ENCODE measurements at places on chromosomes 13 and 19.
A peak's percentile ranks its signal among the peaks of the same experiment; 100 is the strongest.

- no peak for DNase-seq
These were observed 475 bp downstream of the MRPL57 start for GRCh38 chr13:21176982-21177284.

DNA sequence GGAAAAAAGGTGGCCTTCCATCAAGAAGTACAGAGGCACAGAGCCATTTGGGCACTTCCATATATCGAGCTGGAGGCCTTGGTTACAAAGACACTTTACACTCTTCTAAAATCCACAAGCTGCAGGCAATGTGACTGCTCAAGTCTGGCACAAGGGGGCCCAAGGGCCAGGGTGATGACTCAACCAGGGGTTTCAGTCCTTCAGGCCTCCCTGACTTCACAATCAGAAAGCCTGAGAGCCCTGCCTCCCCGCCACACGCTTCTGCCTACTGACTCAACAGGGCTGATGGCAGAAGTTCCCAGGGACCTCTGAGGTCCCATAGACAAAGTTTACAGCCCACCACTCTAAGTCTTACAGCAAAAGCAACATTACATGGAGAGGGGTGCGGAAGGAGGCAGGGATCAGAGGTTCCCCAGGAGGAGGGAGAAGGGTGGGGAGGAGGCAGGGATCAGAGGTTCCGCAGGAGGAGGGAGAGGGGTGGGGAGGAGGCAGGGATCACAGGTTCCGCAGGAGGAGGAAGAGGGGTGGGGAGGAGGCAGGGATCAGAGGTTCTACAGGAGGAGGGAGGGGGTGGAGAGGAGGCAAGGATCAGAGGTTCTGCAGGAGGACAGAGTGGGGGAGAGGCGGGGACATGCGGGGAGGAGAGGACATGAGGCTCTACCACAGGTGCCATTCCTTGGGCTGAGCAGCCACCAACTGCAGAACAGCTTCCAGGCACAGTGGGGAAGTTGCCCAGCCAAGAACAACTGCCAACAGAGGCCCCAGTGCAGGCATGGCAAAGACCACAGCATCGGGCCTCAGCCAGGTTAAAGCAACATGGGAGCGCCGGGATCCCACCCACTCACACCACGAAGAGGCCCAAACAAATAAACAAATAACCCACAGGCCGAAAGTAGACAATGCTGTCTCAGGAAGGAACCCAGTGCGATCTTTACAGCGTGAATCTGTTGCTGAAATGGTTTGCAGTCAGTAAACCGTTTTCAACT lies 52.0 kb downstream of the SLC7A1 start:
- no peak for DNase-seq

- DNase-seq: no peak
These were observed 56.1 kb downstream of the KCNRG start for GRCh38 chr13:50071379-50071778.

DNA sequence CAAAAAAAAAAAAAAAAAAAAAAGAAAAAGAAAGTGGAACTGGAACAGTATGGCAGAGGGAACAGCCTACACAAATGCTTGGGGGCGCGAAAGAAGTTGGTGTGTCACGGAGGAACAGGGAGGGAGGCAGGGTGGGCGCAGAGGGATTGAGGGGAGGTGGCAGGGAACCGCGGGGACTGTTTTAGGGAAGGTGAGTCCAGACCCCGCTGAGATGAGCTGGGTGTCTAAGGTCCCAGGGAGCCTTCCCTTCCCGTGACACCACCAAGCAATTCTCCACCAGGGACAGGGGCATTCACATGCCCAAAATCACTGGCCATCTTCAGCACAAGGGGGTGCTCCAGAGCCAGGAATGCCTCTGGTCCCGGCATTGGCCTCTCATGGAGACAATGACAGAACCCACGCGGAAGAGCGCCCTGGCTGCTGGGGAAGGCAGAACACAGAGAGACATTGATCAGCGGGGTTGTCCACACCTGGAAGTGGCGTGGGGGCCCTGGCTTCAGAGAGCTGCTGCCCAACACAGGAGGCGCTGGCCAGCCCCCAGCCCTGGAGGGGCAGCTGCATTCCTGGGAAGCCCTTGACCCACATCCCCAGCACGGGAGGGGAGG lies 6.9 kb downstream of the PEAK3 start:
- DNase-seq: peak; percentile 99

DNA sequence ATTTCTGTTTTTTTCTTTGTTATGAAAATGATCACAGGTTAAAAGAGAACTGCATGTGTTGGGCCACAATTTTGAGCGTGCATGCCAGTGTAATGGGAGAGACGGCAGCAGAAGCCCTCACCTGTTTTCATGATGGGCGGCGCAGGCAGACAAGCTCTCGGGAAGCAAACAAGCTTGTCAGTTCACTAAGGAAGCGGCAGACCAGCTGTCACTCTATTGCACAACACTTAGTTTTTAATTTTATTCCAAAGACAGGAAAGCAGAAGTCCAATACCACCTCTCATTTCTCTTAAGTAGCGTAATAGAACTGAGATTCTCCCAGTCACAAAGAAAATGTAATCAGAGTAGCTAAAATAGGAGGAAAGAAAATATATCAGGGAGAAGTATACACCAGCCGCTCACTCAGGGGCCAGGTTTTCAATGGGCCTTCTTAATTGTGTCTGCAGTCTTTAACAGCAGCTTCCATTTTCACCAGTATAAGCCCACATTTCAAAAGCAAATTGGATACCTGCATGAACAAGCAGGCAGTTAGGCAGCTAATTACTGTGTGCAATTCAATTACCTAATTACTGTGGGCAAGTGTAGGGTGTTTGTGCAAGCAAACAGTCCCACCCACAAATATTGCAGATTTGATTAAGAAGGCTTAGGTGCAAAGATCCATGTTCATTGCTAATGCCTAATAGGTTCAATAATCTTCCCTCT lies 711.4 kb downstream of the DIAPH3 start:
- no peak for DNase-seq

DNA sequence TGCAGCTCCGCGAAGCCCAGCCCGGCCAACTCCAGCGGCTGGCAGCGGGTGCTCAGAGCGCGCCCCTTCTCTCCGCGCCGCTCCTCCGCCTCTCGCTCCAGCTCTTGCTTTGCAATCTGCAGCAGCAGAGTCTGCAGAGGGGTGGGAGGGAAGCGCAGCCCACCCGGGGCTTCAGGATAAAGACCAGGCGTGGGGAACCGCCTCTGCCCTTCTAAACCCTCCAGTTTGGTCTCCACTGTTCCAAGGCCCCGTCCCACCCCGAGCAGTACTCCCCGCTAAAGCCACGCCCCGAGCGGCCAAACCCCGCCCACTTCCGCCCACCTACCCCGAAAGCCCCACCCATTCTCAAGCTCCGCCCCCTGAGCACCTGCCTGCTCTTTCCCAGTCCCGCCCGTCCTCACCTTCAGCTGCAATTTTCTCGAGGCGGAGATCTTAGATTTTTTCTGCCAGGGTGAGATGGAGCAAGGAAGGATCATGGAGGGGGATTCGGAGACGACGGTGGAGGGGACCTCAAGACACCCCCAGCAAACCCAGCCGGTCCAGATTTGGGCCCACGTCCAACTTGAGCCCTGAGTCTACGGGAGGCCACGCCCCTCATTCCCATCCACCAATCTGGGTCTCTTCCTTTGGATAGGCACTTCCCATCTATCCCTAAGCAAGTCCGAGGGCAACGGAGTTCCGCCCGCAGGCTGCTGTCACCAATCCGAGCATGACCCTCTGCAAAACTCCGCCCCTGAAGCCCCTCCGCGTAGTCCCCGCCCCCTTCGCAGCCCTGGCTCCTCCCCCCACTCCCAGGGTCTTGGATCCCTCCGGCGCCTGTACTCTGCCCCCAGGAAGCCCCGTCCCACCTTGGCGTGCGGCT lies 1.1 kb downstream of the TNNI3 start:
- DNase-seq: no peak

- DNase-seq: no peak
These were observed 64.8 kb upstream of the KCTD15 start for GRCh38 chr19:33731881-33732280.
